ENCODE measurements at places on chromosomes 1 and 21.

DNA sequence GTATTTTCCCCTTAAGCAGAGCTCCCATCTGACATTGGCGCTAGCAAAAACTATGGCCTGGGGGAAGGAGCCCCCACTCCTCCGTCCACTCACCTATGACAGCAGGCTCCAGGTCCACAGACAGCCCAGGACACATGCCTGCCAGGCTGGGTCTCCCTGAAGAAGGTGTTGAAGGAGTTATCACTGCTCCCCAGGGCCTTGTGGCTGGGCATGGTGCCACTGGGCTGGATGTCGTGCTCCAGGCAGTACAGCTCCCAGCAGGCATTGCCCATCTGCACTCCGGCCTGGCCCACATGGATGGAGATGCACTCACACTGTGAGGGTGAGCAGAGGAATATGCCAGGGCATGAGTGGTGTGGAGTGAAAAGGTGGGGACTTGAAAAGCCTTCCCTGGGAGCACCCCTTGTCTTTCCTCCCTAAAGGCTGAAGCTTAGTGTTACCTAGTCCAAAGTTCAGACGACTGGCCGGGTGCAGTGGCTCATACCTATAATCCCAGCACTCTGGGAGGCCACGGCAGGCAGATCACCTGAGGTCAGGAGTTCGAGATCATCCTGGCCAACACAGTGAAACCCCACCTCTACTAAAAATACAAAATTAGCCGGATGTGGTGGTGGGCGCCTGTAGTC is 30.0 kb downstream of the RABIF start:
- DNase-seq: no peak

DNA sequence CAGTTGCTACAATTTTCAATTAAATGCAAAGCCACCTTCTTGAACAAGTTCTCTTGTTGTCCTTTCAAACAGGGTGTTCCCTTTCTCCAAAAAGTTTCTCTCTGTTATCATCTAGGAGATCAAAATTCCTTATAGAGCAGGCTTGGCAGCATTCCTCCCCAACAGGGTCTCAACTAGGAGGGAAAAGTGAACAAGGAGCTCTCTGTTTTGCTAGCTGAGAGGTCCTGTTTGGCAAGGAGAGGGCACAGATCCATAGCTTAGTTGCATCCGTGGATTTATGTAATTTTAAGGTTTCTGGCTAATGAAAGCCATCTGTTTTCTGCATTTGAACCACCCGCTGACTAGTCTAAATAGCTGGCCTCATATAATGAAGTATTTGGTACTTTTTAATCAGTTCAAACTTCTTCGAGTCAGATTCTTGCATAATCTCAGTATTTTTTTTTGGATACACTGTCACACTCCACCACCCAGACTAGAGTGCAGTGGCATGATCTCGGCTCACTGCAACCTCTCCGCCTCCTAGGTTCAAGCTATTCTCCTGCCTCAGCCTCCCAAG is 54.0 kb downstream of the APP start:
- DNase-seq: peak; percentile 68

DNA sequence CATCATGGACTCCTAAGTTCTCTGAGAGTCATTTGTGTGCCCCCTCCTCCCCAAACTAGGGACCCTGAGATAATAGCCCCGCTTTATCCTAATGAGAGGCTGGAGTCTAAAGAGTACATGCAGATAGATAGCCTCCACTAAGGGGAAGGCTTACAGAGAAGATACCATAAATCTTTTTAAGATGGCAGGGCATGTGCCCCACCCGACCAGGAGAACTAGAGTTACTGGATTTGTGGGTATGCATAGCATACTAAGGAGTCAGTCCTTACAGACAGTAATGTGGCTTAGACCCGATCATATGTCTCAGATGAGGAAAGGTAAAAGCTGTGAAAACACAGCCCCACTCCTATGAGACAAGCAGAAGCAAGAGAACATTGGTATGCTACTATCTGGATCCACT is 25.7 kb upstream of the PKN2 start:
- no peak for DNase-seq

- DNase-seq: peak; percentile 85
Measured at GRCh38 chr1:45583666-45584350, at the start of gene NASP. Gene NASP, plus strand, starts transcription at chr1:45584041. Its CDS starts 106 bp downstream, at chr1:45584147.

GRCh38 chr21:33238146-33238545 is 8.4 kb downstream of the IFNAR2 start:
- no peak for DNase-seq

- peak; percentile 62 for DNase-seq
Measured at GRCh38 chr1:205271277-205271676, 43.5 kb downstream of the TMCC2 start.

DNA sequence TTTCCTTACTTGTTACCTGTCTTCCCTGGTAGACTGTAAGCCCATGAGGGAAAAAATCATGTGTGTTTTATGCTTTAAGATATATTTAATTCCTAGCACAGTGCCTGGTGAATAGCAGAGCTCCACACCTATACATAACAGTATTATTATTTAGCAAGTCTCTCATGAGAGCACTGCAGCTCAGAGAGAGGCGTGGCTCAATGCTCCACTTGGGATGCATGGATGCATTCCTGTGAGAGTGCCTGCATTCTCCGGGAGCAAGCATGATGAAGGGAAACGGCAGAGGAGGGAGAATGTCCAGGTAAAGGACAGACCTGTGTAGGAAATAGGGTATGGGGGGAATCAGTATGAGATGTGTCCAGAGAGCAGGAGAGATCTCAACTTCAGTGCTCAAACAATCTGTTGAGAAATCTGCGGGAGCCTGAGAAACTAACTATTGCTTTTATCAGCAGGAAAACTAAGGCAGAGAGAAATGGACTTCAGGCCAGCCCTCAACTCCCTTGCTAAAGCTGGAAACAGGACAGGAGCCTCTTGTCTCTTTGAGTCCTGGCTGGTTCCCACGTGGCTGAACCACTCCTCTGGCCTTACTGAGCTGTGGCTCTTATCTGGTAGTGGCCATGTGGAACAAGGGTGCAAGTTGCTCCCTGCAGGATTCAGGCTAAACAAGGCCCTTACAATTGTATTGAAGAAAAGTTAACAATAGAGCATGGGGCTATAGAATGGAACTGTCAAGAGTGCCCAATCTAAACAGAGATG is 113.1 kb downstream of the KCNN3 start:
- DNase-seq: no peak

DNA sequence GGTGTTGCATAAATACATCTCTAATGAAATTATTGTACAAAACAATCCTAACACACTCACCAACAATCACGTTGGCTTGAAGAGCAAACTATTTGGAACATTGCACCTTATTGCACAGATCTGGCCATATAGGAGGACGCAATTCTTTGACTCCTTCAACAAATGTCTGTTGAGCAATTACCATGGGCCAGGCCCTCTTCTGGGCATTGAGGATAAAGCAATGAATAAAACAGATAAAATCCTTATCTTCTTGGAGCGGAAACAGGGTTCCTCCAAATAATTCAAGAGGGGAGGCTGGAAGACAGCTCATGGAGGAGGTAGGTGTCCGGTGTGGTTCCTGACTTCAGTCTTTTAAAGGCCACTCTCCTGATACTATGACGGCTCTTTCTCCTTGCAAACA is 43.3 kb downstream of the PAX7 start:
- no peak for DNase-seq

DNA sequence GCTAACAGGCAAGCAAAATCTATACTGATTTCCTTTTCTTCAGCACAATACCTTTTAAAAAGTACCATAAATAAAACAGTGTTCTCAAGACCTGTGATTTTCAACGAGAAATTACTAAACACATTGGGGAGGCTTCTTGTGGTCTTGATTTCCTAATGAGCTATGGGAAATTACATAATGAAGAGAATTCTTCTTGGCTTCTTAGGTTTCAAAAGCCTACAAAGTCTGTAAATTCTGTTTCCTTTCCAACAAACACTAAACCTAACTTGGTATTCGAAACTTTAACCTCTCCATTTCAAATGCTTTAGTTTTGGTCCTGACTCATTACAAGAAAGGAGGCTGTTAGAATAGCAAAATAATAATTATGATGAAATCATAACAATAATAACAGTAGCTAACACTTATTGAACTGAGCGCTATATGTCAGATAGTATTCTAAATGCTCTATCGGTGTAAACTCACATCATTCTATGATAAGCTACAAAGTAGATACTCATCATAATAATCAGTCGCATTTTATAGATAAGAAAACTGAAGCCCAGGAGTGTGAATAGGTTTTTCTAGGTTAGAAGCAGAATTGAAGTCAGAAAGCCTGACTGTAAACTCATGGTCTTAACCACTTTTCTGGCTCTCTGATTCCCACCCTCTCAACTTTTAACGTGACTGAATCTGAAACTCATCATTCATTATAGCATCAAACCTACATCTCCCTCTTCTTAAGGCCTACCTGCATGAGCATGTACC is 486.7 kb downstream of the SMYD3 start:
- DNase-seq: no peak

- no peak for DNase-seq
Measured at GRCh38 chr1:975365-975764, 6.5 kb downstream of the PERM1 start.

DNA sequence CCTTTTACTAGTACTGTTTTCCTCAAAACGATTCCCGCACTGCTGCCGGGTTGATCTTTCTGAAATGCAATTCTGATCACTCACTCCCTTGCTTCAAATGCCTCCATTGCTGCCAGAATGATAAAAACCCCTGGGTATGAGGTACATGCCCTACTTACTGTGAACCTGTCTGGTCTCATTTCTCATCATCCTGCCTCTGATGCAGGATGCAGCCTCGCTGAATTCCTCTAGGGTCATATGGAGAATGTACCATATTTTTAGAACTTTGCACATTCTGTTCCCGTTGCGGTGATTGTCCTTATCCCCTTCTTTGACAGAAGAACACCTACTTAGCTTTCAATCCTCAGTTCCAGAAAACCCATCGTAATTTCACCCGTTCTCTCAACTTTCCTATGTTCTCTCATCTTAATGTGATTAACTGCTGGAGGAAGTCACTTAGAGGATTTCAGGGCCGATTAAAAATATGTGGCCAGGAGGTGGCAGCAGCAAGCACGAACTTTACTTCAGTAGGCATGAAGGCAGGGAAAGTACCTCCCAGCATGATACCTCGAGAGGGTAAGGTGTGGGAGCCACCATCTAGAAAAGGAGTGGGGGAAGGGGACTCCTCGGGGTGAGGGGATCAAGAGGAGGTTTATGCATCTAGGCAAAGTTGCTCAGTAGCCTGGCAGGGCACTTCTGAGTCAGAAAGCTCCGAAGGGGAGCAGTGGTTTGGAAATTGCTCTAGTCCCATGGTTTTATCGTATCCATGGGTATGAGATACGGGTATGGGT is 361.5 kb upstream of the ZP4 start:
- DNase-seq: peak; percentile 69

- no peak for DNase-seq
Measured at GRCh38 chr1:101316256-101316655, 79.4 kb downstream of the S1PR1 start.

DNA sequence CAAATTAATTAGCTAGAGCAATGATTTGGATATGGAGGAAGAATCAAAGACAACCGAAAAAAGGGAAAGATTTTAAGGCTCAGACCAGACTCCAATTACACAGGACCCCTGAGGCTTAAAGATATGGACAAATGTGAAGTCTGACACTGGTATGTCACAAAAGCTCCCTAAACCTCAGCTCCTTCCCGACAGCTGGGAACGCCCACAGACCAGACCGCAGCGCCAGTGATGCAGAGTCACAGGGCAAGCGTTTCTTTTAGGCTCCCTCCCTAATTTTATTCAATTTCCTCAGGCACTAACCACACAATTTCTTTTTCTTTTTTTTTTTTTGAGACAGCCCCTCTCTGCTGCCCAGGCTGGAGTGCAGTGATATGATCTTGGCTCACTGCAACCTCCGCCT is 40.2 kb downstream of the NID1 start:
- DNase-seq: no peak

DNA sequence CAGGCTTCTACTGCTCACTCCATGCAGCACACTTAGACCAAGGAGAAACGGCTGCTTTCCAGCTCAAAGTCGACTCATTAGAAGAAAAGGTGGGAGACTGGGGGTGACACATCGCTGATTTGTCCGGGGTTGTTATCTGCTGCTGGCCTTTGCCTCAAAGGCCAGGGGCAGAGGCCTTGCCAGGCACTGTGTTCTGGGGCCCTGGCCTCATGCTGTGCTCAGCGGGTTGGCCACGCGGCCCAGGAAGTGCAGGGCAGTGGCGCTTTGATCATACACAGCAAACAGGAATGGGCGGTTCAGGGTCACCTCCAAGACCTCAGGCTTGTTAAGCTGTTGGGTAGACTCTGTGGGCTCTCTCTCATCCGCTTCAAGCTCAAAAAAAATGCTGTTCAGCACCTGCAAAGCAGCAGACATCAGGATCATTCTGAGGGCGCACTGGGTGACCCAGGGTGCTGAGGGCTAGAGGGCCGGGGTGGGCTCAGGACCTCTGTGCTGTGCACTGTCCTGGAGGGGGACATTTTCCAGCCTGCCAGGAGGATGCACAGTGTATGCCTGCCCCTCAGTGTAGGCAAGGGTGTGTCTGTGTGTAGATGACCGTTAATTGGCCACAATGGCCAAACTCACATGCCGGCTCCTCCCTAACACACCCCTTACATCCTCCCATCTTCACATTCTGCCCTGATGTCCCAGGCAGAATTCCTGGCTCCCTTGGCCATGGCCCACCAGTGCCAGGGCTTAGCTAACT is 10.8 kb downstream of the AGT start:
- no peak for DNase-seq

DNA sequence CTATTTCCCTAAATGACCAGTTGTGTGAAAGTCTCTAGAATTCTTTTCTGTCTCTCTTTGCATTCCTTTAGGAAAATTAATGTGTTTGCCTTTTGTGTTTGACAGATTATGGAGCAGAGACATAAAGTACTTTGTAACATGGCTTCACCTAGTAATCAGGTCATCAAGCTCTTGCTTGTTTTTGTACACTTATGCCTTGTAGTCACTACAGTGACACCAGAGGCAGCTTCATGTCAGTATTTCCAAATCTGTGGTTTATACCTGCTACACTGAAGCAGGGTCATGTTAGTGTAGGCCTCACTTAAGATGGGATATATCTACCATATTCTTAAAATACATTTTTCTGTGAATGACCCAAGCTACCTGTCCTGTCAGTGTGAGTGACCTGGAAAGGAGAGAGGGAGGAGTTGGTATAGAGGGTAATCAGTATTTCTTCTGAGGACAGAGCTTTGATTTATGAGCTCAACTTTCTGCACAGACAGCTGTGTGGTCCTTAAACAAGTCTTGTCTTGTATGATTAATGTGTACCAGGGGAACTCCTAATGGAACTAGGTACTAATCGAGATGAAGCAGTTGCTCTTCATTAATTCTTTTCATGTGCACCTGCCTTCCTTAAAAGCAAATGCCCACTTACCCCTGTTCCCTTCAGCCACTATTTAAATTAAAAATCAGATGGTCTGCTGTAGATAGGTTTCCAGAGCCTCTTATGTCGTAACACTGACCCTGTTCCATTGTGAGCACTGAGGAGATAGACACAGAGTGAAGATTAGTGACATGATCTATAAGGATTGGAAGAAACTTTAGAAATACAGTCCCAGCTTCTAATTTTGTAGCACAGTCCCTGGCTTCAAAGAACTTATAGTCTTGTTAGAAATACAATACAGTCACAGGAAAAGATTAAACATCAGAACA is 45.7 kb downstream of the MACO1 start:
- DNase-seq: no peak

All from cardiac fibroblast (primary cell).